DMS 273 treated with DMSO at 0.1 percent for 48 hours (cell line): ENCODE measurements at places on chromosomes 16 and 17.

GRCh38 chr16:88354229-88355092, 28.3 kb upstream of the ZNF469 start:
- no peak for DNase-seq

GRCh38 chr17:31527606-31528005, 136.1 kb downstream of the RAB11FIP4 start:
- DNase-seq = no peak

- DNase-seq = peak; percentile 19
These were observed 2.3 kb upstream of the PHF12 start for GRCh38 chr17:28953444-28954118.

DNA sequence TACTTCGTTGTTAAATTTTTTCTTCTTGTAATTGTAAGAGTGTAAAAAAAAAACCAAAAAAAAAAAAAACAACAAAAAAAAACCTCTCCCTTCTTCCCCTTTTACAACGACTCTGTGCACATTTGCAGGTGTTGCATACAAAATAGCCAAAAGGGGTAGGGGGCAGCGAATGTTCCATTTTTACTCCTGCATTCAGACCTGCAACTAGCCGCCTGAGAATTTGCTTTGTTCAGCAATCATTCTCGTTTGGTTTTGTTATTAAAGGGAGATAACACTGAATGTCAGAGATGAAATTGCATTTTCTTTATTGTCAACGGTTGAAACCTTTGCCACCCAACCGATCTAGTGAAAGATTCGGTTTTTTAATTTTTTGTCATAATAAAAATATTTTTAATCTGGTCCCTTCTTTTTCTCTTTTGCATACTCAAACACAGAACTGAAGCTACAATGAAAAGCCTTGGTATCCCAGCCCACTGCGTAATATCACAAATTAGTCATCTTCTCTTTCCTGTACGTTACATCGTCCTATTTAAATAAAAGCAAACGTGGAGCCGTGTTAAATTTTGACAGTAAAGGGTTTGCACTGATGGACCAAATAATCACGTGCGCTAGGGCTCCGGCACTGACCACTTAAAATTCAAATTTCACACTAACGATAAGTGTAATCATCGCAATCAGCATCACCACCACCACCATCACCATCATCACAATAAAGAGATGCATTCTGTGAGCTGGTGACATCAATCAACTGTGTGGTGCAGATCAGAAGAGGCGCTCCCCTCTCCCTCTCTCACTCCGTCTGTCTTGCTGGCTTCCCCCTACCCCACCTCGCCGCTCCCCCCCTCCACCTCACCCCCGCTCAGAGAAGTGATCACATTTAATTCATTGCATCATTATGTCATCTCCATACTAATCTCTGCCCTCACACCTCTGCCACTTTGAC, 406.2 kb upstream of the PSMD7 start:
- no peak for DNase-seq

DNA sequence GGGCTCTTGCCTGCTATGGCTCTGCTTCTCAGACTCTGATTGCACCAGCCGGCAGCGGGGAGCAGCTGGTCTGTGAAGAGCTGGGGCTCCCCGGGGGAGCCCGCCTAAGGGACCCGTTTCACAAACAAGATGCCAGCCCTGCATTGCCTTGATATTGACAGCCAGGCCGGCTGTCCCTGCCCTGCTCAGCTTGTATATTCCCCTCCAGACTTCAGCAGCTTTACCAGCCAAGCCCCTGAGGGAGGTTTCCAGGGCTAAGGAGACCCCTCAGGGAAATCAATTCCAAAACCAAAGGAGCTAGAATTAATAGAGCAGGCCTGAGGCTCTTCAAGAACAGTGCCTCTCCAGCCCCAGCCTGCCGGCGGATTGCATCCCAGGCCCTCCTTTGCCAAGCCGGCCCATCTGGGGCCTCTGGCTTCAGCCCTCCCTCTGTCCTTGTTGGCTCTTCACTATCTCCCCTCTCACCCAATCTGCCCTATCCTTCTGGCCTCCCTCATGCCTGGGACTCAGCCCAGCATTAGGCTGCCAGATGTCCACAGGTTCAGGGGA, 5.7 kb downstream of the CALB2 start:
- peak; percentile 81 for DNase-seq

GRCh38 chr17:71792966-71793365, 327.9 kb upstream of the SOX9 start:
- no peak for DNase-seq

- peak; percentile 75 for DNase-seq
These were observed 2.4 kb upstream of the B9D1 start for GRCh38 chr17:19364699-19365498.

- no peak for DNase-seq
These were observed 37.6 kb downstream of the MMD start for GRCh38 chr17:55383771-55384642.

DNA sequence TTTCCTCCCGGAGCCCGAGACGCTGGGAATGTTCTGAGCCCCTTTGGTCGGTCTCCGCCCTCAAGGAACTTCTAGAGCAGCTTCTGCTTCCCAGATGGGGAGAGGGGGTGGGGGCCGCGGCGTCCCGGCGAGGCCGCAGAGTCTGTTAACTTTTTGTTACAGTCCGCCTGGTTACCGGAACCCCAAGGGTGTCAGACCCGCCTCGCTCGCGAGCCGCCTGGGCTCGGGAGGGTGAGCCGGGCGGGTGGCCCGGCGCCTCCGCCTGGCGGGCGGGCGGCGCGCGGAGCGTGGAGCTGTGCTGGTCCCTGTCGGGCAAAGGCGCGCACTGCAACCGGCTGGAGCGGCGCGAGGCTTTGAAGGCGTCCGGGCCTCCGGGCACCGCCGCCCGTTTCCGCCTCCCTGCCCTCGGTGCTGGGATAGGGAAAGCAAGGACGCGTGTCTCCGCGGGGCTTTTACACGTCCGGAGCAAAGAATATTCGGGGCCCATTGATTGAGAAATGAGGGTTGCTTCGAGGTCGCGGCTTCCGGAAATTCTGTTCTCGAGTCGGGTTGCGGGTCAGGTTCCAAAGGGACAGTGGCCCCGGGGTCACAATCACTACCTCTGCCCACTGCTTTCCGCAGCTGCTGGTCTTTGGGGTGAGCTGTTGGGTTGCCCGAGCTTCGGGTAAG, 1.7 kb downstream of the HS3ST3B1 start:
- peak; percentile 9 for DNase-seq

- DNase-seq = no peak
These were observed 52.5 kb downstream of the NFAT5 start for GRCh38 chr16:69618307-69618706.

- DNase-seq = no peak
These were observed 17.6 kb downstream of the PEMT start for GRCh38 chr17:17573912-17574311.

DNA sequence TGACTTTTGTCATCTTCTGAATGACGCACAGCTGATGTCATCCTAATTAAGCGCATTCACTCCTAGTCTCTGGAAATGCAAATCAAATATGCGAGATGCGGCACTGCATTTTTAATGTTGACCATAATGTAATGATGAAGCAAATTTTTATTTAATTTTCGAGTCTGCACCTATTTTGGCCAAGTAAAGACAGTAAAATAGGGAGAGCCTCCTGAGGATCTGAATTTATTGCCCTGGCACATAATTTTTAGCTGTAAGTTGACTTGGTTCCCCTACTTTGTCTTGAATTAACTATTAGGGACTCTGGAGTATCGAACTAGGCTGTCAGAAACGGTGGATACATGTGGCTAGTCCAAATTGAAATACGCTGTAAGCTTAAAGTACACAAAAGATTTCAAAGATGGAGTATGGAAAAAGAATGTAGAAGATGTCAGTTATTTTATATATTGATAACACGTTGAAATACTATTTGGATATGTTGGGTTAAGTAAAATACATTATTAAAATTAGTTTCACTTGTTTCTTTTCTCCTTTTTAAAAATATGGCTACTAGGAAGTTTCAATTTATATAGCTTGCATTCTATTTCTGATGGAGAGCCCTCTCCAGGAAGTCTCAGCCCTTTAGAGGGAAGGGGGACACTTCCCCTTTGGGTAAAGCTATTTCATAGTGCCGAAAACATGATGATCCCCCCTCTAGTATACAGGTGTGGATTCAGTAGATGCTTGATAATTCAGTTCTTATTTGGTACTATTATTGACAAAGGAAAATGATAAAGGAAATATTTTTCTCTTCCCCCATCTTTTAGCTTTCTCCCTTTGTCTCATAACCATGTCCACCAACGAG, 991 bp downstream of the KPNA2 start:
- DNase-seq = no peak

DNA sequence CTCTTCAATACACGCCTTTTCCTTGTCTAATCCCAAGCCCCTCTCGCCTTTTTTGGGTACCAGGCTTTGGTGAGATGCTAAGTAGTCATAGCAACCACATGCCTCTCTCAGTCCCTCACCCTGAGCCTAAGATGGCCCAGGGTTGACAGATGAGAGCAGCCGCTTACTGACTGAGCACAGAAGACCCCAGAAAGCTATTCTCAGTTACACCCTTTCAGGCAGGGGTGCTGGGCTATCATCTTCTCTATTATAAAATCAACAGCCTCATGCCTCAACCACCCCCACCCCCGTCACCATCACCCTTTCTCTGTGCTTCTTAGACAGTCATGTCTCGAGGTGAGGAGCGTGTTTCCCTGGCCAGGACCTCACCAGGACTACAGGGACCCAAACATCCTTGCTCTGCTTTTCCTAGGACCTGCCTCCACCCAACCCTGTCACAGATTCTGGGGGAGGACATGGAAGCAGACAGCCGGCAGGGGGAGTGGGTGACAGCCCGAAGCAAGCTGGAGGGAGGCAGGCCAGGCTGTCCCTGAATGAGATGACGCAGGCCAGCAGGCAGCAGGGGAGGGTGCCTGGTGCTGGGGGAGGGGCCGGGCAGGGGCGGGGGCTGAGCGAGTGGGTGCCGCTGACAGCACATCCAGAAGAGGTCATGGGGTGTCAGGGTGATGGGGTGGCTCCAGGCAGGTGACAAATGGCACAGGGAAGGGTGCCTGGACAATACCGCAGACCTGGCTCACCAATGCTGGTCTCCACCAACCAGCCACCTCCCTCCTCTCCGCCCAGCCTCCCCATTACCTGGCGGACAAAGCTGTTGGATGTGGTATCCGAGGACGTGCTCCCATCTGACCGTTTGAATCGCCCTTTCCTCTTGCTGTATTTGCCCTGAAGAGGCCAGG, 3.1 kb downstream of the CACNB1 start:
- no peak for DNase-seq

DNA sequence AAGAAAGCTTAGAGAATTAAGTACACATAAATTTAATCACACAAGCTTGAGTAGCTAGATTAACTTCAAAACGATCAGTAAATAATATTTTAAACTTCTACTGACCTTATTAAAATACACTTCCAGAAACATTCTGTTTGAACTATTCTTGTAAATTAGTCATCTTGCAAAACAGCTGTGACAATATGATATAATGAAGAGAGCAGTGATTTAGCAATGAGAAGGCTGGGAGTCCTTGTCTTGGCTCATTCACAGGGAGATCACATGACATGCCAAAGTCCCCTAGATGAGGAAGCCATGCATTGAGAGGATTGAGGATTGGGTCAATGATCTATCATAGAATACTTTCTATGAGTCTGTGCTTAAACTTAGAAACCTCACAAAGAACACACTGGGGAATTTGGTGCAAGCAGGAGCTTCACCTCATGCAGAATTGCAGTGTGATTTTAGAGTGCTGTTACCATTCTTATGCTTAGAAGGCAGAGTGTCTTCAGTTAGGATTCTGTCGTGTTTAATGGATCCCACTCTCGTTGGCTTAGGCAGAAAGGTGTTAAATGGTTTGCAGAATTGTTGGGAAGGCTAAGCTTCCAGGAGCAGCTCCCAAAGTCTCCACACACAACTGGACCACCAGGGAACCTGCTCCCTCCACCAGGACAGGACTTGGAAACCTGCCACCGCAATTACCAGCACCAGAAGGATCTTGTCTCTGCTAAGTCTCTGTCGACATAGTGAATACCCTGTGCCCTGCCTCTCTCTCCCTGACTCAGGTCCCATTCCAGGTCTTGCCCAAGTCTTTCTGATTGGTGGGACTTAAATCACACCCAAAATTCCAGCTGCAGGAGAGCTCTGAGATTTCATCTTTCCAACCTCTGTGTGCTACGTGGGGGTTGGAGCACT, 87.1 kb downstream of the USP22 start:
- DNase-seq = no peak

GRCh38 chr17:80927791-80928216, 63.8 kb upstream of the CHMP6 start:
- no peak for DNase-seq

DNA sequence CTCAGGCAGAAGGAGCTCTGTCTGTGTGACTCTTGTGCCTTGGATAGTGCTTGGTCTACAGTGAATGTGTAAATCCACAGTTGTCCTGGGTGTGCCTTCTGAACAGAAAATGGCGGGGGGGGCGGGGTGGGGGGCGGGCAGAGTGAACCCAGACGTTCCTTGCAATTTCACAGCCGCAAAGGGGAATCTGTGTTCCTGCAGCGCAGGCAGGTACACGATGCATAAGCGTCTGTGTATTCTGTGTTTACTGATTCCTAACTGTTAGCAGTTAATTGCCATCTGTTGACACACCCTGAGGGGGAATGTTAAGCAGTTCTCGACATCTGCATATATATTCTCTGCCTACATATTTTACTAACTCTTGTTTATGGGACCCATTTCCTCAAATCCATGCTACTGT, 123.5 kb upstream of the ZFHX3 start:
- peak; percentile 66 for DNase-seq

GRCh38 chr16:83348991-83349390, 458.8 kb upstream of the HSBP1 start:
- no peak for DNase-seq

GRCh38 chr17:3510090-3510489, 34.3 kb downstream of the ASPA start:
- no peak for DNase-seq

GRCh38 chr17:64682261-64683181, 20.4 kb upstream of the SMURF2 start:
- DNase-seq = no peak

DNA sequence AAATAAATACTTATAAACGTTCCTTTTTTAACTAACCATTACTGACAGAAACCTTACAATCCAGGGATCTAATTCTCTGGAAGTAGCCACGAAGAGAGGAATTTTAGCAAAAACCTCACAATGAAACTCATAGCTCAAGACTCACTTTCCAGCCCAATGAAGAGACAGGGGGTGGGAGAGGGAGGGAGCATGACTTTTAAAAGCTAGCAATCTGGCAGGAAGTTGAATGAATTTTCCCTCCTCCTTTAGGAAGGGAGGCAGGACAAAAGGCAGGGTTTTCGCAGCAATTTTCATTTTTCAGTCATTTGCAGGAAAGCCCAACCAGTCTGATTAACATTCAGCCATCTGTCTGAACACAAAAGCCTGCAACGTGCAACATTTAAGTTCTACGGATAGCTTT, 381.5 kb upstream of the PSMD7 start:
- DNase-seq = no peak

GRCh38 chr17:42361781-42362186, 26.5 kb downstream of the STAT3 start:
- DNase-seq = no peak

DNA sequence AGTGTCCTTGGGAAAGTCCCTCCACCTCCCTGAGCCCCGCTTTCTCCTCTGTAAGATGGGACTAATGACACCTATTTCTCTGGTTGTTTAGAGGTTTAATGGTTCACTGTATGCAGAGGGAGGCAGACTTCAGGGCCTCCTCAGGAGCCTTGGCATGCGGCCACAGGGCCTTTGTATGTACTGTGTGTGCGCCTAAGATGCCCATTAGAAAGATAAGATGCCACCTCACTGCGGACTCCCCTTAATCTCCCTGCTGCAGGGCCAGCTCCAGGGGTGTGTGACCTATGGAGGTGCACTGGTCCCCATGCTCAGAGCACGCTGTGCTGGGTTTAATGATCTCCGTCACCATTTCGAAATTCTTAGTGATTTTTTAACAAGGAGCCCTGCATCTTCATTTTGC, 59.3 kb downstream of the TMEM235 start:
- DNase-seq = no peak
